ENCODE measurements at places on chromosomes 7 and 10.

- DNase-seq, result no peak
Observed at GRCh38 chr7:105246679-105247078, 142.0 kb downstream of the SRPK2 start.

DNA sequence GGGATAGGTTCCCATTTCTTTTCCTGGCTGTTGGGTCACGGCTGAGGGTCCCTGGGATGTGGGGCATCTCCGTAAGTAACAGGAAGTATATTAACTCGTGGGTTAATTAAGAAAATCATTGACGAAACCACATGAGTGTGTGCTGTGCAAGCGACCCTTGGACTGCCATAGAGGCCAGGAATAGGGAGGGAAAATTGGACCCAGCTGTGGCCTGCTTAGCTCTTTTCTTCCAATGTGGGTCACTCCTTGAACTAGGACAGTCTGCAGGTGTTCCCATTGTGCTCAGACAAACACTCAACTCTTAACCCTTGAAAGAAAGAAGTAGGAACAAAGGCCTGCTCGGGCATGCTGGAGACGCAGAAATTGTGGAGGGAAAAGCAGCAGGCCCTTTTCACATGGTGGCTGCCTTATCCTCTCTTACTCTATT lies 25.6 kb upstream of the PLEKHA1 start:
- DNase-seq, result no peak

DNA sequence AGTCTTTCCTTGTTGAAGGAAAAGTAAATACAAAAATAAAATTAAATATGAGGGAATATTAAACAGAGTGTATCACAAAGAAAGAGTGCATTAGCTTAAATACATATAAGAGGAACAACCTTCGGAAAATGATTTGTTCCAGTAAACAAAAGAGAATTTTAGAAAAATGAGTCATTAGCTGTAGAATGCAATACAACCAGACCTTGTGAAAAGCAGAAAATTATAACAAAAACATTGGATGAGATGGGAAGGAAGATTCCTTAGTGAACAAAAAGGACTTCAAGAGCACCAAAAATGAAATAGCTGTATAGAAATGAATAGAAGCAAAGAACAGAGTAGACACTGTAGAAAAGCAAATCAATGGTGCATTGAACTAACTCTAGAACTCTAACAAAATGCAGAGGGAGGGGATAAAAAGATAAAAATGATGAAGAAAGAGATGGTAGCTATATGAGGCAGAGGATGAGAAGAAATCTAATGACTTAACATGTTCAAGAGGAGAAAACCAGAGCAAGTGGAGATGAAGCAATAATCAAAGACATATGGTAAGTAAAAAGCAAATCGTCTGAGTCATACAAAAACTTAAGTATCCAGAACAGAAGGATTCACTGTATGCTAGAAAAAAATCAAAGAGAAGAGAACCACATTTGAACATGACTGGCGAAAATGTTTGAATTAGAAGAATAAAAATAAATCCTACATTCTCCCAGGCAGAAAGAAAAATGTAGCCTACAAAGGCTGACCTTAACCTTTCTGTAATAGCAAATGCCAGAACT lies 190.5 kb downstream of the TMEM26 start:
- no peak for DNase-seq

GRCh38 chr10:79283616-79284015 lies 63.7 kb upstream of the PPIF start:
- no peak for DNase-seq

DNA sequence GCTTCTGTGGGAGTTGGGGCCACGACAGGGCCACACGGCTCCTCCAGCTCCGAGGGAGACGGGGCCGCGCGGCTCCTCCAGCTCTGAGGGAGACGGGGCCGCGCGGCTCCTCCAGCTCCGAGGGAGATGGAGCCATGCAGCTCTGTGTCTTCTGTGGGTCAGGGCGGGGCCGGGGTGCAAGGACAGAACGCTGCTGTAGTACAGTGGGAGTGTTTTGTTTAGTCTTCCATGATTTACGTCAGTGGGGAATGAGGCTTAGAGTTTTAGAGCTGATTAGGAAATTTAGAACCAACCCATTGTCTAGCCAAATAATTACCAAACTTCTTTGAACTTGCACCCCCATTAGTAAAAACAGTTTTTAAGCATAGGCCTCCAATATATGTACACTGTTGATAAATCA lies 32.9 kb upstream of the PRKAR1B start:
- no peak for DNase-seq

DNA sequence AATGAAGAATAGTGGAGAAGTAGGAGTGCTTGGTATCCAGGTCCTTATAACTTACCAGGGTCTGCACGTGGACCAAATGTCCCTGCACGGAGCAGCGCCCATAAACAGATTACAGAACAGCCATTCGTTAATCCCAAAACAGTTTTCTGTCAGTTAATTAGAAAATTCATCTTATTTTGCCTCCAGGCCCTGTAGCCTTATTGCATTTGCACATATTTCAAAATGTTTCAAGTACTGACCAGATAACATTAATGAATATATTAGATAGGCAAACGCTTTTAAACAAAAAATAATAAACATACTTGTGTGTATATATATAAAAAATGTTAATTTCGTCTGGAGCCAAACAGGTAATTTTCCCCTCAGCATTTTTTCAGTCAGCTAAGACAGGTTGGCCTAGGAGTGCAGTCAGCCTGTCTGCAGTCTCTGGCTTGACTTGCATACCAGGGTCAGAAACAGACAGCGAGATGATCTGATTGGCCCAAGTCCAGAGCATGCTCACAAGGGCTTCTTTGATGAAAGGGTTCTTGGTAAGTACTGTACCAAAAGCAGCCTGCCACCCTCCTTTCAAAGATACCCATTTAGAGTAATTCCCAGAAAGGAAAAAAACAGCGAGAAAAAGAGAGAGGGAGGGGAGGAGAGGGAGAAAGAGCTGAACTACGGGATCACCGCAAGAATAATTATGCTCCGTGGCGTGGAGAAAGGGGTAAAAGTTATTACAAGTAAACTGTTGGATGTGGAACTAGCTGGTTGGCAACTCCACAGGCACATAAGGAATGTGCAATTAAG lies 194.4 kb upstream of the TCF7L2 start:
- no peak for DNase-seq

DNA sequence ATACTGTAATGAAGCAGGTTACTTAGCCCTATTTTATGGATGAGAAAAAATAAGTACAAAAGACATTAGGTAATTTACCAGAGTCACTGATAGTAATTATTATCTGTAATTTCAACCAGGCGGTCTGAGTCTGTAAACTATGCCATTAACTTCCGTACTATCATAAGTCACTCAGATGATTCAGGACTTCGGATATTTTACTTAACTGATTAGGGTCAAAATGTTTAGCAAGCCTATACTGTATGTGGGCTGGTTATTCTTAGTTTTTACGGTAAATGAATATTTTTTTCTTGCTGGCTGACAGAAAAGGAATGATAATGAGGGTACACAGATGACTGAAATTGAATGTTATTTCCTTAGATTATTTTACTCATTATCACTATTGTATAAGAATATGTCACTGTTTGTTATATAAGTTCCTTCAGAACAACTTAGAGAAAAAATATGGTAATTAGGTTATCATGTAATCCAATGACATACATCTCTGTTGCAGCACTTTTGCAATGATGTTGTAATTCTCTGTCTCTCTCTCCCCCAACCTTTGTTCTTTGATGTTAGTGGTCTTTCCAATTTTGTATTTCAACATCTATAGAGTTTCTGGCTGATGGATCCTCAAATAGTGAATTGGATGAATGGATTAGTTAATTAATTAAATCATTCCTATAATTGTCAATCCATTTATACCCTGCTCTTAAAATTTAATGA lies 165.6 kb downstream of the ZEB1 start:
- DNase-seq, result no peak

DNA sequence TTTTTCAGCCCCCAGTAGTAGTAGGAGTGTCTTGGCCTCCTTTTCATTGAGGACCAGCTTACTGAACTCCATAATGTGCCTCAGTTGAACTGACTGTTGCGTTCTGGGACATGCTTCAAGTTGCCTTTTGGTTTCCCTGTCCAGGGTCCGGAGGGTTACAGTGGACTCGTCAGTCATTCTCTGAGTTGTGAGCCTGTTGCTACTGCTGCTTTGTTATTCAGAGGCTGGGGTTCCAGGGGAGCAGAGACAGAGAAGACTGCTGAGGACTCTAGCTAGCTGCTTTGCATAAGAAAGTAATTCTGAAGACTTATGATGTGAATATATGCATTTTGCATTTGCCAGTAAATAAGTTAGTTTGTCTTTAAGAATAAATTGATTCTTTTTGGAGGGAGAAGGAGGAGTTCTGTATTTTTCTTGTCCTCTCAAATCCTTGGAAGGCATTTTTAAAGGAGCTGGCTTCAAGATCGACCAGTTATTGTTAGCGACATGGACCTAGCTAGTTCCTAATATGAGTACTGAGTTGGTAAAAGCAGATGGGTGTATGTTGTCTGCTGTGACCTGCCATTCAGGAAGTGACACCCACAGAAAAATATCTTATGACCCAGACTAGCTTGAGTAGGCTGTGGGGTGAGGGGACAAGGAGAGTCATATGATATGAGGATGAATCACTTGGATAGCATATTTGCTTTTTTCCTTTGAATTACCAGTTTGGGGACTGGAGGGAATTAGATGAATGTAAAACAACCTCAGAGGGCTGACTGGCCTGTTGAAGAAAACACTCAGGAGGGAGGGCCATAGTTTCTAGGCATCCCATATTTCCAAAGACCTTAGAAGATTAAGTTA lies 8.3 kb downstream of the PI4K2A start:
- DNase-seq, result peak; percentile 21

DNA sequence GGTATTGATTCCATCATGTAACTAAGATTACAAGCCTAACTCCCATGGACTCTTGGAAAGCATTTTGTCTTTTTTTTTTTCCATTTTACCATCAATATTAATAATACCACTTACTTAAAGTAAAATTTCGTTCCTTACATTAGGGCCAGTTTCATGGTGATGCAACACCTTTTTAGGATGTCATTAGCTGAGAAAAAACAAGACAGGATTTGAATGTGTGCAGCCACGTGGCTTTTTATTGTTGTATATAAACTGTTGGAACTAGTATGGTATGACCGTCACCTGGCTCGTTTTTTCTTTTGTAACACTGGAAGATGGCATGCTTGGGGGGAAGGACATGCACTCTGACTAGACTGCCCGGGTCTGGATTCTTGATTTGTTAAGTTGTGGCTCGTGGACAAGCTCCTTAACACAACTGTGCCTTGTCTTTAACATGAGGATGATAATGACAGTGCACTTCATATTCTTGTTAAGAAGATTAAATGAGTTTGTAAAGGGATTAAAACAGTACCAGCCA lies 42.1 kb downstream of the ARHGAP21 start:
- DNase-seq, result peak; percentile 41

GRCh38 chr7:107103369-107103768 lies 58.9 kb downstream of the PRKAR2B start:
- DNase-seq, result no peak

DNA sequence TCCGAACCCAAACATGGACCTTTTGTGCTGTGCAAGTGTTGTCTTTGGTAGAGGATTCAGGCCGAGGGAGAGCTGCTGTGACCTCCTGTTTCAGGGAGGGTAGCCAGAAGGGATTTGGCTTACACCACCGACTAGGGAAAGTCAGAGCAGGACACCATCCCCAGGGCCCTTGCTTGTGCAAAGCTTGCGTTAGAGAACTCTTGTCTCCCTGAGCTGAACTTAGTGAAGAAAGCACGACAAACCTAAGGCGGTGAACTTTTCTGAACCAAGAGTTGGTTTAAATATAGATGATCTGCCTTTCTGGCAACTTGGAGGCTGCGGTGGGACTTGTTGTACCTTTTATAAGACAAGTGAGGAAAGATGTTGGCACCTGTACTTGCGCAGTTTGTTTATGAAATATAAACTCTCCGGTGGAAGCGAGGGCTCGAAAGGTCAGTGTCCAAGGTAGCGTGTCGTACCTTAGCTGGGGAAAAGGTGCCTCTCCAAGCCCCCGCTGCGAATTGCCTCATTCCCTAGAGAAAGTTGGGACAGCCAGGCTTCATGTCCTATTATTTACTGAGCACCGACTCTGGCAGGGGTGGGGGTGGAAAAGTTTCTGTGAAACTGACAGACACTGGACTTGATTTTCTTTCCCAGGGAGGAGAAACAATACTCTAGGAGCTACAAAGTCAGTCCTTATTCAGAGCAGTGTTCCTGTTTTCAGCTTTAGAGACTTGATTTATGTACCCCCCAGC lies 31.6 kb downstream of the WBP1L start:
- no peak for DNase-seq

DNA sequence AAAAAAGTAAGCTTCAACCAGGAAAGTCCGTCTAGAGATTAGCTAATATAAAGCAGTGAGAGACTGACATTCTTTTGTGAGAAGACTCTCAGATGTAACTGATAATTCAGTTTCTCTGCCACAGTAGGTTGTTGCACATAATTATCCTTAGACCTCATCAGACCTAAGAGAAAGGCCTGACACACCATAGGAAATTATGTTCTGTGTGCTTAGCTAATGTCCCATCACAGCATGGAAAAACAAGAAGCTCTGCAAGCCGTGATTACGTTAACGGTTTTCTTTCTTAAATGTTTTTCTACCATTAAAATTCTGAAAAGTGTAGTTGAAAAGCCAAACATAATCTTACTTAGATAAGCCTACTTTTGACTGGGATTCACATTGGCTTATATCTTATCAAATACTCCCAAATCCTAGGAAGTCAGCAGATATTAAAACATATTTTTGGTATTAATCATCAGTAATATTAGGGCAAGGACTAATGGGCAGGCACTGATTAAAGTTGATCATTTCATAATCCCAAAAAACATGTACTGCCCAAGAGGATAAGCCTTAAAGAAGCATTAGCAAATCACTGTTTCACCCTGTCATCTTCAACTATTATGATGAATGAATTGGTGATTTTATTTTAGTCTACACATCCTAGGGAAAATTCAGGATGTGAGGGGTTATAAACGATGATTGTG lies 5.2 kb downstream of the CSTF2T start:
- DNase-seq, result no peak

GRCh38 chr10:46024948-46025347 lies 5.5 kb downstream of the NCOA4 start:
- DNase-seq, result no peak

DNA sequence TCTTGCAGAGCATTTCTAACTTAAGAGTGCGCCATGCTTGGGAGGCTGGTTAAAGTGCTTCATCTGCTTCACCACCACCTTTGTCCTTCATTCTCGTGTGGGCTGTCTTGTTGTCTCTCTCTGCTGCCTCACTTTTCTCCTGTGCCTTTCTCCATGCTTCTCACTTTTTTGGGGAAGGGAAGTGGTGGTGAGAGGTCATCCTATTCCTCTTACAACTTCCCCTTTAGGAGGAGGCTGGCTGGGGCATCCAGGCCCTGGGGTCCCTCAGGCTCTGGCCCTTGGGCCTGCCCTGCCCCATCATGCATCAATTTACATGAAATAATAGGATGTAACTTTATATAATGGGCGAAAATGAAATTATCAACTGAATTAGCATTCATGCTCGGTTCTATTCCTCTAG lies 39.9 kb upstream of the PIP4K2A start:
- no peak for DNase-seq

- DNase-seq, result no peak
Observed at GRCh38 chr7:75531359-75531821, 39.3 kb downstream of the SPDYE5 start.

- DNase-seq, result no peak
Observed at GRCh38 chr7:118305671-118306070, 81.2 kb downstream of the ANKRD7 start.
